ENCODE measurements at places on chromosomes 12 and 14. TPM values are rescaled to one million over a fixed set of nuclear protein-coding genes. Genes with fewer than 3 reads are reported as not detected.

ENDOU gene
- total RNA-seq = not detected

RGS6 gene
- not detected for total RNA-seq

LALBA gene
- not detected for total RNA-seq

CRADD gene
- 11.5 TPM for total RNA-seq

TAS2R42 gene
- not detected for total RNA-seq

ANO4 gene
- total RNA-seq = not detected

KCNA5 gene
- not detected for total RNA-seq

GCN1 gene
- 110 TPM for total RNA-seq

DTX1 gene
- 0.57 TPM for total RNA-seq

LBHD2 gene
- total RNA-seq = not detected

KLHL33 gene
- total RNA-seq = 3.6 TPM

HNF1A gene
- not detected for total RNA-seq

GLI1 gene
- 0.54 TPM for total RNA-seq

Data from activated naive CD8-positive, alpha-beta T cell treated with anti-CD3 and anti-CD28 coated beads, Interleukin-2, amount 10 ng/mL, durations not matched to agents 7 days and 5 days (primary cell).